Suprapubic skin (tissue), 4 donors: ENCODE measurements at places on chromosomes 2 and 18. TPM values are rescaled to one million over a fixed set of nuclear protein-coding genes. Genes with fewer than 3 reads are reported as not detected.

CPLX4 gene
- not detected for total RNA-seq

TRPM8 gene
- total RNA-seq = 0.72 TPM

SKOR2 gene
- total RNA-seq = not detected

UPP2 gene
- total RNA-seq = not detected

RNF138 gene
- total RNA-seq = 16.2 TPM

MAL gene
- 10.7 TPM for total RNA-seq

TMEM163 gene
- total RNA-seq = not detected

TLK1 gene
- 24.9 TPM for total RNA-seq

HJURP gene
- total RNA-seq = 5.6 TPM

CGREF1 gene
- total RNA-seq = 1.1 TPM

MOCOS gene
- total RNA-seq = 9.2 TPM

SP140 gene
- 0.98 TPM for total RNA-seq

DNAH6 gene
- 0.72 TPM for total RNA-seq

CPS1 gene
- 4.2 TPM for total RNA-seq

REG3A gene
- not detected for total RNA-seq

NEUROD1 gene
- not detected for total RNA-seq

SELENOI gene
- 23.1 TPM for total RNA-seq

ASB18 gene
- not detected for total RNA-seq

HAAO gene
- 3.9 TPM for total RNA-seq

FER1L5 gene
- total RNA-seq = not detected

IL18RAP gene
- total RNA-seq = not detected

COMMD1 gene
- total RNA-seq = 45.6 TPM

ST8SIA5 gene
- total RNA-seq = not detected

COLEC11 gene
- total RNA-seq = not detected

HNMT gene
- total RNA-seq = 16.7 TPM

CAPN14 gene
- total RNA-seq = 0.53 TPM

AQP12B gene
- not detected for total RNA-seq

RUFY4 gene
- not detected for total RNA-seq

ABCG8 gene
- total RNA-seq = not detected

FSHR gene
- not detected for total RNA-seq

DTNA gene
- total RNA-seq = 4.8 TPM

IL36RN gene
- total RNA-seq = 31.6 TPM

C2orf81 gene
- total RNA-seq = 0.87 TPM

REL gene
- 46.7 TPM for total RNA-seq

B3GNT7 gene
- total RNA-seq = 1.3 TPM

NEU2 gene
- 5.3 TPM for total RNA-seq

PSME4 gene
- total RNA-seq = 66.1 TPM

NPHP1 gene
- total RNA-seq = 6.5 TPM

DAW1 gene
- total RNA-seq = not detected
